ENCODE measurements at places on chromosomes 7 and 10.

GRCh38 chr7:1410992-1411391, 48.3 kb downstream of the MICALL2 start:
- no peak for DNase-seq

DNA sequence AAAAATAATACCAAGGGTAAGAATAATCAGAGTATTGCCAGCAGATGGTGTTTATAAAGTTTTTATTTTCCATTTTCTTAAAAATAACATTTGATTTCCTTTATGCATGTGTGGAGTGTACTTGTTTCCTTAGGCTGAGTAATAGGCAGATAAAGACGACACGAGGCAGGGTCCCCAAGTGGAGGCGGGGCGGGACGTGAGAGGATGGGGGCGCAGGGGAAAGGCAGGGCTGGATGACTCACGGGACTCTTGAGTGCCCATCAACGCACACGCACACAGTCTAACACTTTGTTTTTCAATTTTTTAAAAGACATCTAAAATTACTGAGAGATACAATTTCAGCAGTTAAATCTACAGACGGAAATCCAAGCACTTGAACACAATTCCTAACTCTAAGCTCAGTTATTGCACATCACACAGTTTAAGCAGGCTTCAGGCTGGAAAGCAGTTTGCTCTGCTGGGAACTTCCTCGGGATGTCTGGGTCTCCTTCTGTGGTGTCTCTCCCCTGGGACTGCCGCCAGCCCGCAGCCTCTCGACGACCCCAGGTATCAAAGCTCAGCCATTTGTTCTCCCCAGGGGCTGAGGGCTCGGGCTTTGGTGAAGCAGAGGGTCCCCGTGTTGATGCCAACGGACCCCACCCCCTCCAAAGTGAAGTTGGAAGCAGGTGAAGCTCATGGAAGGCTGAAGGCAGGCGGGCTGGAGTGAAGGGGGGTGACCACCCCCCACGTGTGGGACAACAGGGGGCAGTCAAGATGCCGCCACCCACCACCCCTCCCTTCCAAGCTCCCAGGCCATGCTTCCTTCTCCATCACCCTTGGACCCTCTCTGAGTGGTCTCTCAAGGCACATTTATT, 29.1 kb downstream of the SPOCK2 start:
- DNase-seq = no peak

GRCh38 chr10:71618176-71618575, 101.4 kb downstream of the C10orf105 start:
- DNase-seq = no peak

- no peak for DNase-seq
Measured at GRCh38 chr10:130227883-130228282, 91.7 kb downstream of the GLRX3 start.

DNA sequence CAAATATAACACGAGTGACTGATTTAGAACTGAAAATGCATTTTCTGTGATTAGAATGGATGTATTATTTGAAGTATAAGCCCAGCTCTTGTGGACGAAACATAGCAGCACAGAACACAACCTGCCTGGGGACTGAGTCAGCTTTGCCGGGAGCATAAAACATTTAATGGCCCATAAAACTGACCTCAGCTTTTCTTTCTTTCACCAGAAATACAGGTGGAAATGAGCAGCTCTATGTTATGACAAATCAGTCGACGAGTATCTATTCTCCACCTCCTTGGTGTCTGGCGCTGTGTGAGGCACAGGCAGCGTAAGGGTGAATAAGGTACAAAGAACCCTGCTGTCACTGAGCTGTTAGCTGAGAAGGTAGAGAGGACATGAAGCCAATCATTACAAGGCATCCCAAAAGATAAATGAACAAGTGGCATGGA, 471.6 kb upstream of the AKR1E2 start:
- DNase-seq = no peak

- peak; percentile 35 for DNase-seq
Measured at GRCh38 chr10:73529089-73529832, 33.4 kb upstream of the PPP3CB start.

GRCh38 chr7:91846436-91846835, 34.1 kb downstream of the MTERF1 start:
- no peak for DNase-seq

DNA sequence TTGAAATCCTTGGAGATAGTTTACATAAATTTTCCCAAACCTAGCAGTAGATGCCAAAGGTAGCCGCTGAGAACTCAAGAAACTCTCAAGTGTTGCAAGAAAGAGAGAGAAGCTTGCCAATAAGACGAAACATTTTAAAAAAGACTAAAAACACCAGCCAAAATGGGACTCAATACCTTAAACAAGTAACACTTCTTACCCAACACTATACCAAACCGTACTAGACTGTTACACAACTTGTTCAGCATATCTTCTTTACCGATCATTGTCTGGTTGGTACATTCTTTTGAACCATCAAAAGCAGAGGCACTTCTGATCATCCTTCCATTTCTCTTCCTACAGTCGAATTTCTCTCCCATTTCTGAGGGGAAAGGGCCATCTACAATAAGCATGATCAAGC, 4.8 kb upstream of the PTPN12 start:
- DNase-seq = no peak

GRCh38 chr7:156906200-156906649, 13.2 kb upstream of the LMBR1 start:
- no peak for DNase-seq

DNA sequence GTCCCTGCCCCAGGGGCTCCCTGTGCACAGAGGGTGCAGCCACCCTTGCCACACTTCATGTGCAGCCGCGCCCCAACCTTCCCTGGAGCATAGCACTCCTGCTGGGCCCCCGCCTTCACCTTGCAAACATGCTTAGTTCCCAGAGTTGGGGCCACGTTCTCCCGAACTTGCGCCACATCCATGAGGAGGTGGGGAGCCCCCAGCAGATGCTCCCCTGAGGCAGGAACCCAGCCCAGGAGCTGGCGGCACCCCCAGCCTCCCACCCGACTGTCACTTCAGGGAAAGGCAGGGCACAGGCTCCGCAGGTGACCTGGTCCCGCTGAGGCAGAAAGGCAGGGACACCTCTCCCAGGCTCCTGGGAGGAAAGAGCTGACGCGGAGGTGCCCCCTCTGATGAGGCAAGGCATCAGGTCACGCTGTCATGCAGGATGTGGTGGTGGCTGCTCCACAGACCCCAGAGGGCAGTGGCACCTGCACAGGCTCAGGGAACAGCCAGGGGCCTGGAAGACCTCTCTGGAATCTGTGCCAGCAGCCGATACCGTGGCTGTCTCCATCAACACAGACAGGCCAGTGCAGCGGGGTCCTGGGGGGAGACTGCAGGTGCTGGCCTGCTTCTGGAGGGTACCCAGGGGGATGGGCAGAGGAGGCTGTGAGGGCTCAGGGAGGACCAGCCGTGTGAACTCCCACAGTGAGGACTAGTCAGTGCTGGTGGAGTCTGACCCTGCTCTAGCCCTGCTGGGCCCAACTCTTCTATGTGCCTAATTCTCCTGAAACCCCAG, 221.3 kb downstream of the MAD1L1 start:
- no peak for DNase-seq

- no peak for DNase-seq
Measured at GRCh38 chr7:70700941-70701425, 431.0 kb upstream of the GALNT17 start.

- no peak for DNase-seq
Measured at GRCh38 chr10:13270877-13271551, 28.9 kb downstream of the PHYH start.

GRCh38 chr10:102564209-102564834, 60.5 kb downstream of the SUFU start:
- no peak for DNase-seq

GRCh38 chr7:157428554-157428945, 91.7 kb downstream of the DNAJB6 start:
- DNase-seq = no peak

GRCh38 chr7:112358513-112358912, 91.7 kb upstream of the IFRD1 start:
- no peak for DNase-seq

DNA sequence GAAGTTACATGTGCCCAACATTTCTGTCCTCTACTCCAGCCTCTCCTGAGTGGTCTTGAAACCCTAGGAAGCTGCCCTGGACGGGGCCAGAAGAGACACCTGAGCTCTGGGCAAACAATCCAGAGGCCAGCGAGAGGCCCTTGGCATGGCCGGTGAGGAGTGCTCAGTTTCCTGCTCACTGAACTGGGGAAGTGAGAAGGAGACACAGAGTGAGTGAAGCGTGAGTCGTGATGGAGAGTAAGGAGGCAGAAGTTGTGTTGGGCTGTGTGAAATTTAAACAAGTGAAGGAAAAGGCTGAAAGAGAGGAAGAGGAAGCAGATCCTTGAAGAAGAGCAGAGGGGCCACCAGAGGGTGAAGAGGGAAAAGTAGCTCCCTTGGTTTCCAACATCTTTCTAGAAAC, 73.2 kb downstream of the WNT2 start:
- no peak for DNase-seq

DNA sequence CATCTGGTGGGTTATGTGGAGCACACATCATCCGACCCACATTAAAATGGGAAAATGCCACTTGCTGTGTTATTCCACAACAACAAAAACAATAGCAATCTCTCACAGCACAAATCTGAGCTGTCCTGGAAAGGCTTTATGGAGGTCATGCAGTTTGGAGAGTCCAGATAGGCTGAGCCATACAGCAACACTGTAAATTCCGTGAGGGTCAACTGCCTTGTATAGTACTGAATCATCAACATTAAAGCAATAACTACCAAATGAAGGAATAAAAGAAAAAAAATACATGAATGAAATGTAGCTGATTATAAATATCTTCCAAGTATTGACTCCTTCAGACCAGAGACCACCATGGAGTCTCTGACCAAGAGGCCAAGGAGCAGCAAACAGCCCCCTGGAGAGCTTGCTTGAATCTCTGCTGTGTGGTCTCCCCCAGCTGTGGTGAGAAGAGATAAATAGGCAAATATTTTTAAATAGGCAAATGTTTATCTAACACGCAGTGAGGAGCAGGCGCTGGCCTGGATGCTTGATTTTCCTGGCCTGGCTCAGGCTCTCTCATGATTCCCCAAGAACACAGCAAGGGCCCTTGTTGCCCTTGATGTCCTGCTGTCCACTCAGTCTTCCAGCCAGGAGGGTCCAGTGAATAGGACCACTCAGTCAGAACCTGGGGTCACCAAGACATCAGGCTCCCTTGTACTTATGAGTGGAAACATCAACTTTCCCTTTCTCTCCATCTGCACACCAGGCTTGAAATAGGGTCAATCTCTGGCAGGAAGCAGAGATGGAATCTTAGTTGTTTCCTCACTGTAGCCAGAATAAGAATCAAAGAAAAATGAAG, 1021.3 kb downstream of the XPNPEP1 start:
- DNase-seq = no peak

GRCh38 chr10:87931836-87932230, 68.4 kb downstream of the PTEN start:
- DNase-seq = no peak

GRCh38 chr10:122276611-122277208, 5.6 kb downstream of the BTBD16 start:
- no peak for DNase-seq

GRCh38 chr7:7044806-7045205, 137.5 kb upstream of the C1GALT1 start:
- no peak for DNase-seq

- no peak for DNase-seq
Measured at GRCh38 chr7:22190736-22191135, 166.2 kb downstream of the RAPGEF5 start.

- no peak for DNase-seq
Measured at GRCh38 chr7:73829921-73830680, 695 bp upstream of the CLDN4 start.

DNA sequence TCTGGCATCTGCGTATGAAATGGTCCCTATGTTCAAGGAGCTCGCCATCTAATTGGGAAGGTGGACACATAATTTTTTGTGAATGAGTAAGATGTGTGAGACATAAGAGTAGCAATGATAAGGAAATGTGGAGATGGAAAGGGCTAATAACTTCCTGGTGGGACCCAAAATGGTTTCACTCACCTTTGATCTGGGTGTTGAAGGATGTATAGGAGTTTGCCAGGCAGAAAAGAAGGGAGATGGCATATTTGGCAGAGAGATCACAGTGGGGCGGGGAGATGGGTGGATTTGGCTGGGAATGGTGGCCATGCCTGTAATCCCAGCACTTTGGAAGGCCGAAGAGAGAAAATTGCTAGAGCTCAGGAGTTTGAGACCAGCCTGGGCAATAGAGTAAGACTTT, 4.5 kb downstream of the POP7 start:
- no peak for DNase-seq

- DNase-seq = no peak
Measured at GRCh38 chr10:644076-644942, 45.2 kb downstream of the DIP2C start.

- DNase-seq = no peak
Measured at GRCh38 chr7:132944774-132945173, 137.1 kb downstream of the CHCHD3 start.

DNA sequence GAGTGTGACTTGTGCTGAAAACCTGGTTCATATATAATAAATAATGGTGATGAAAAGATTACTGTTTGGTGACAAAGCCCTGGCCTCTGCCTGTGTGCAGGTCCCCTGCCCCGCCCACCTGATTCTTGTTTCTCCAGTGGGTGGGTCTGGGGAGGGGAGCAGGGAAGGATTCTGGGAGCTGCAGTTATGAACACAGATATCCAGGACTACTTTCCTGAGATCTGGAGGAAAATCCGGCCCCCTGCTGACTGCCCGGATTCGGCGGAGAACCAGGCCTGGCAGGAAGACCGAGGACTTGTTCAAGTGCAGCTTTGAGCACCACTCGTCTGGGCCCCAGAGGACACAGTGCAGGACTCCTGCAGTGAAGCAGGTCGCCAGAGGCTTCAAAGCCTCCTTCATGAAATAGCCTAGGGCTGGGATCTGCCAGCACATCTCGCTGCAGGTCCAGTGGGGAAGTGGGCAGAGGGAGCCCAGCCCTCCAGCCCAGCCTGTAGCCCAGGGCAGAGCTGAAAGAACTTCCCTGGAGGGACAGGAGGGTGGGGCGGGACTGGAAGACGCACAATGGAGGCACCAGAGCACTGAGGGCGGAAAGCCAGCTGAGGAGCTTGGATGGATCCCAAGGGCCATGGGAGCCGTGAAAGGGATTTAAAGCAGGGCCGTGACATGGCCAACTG, 7.0 kb downstream of the ATP6V0E2 start:
- DNase-seq = no peak

GRCh38 chr7:102436118-102436517, 2.7 kb downstream of the ORAI2 start:
- no peak for DNase-seq

DNA sequence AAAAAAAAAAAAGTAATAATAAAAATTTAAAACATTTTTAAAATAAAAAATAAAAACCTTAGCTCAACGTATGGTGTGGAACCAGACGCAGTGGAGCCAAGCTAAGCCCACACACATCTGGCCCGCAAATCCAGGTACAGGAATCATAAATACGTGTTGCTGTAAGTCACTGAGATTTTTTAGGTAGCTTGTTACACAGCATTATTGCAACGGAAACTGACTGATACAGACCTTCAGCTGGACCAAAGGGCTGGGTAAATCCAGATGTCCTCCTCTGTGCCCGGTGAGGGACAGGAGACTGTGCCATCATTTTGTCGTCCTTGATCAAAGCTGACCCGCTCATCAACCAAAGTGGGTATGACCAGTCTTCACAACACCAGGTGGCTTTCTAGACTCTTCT, 104.9 kb downstream of the TMEM130 start:
- no peak for DNase-seq
